Activated CD8-positive, alpha-beta memory T cell treated with anti-CD3 and anti-CD28 coated beads for 48 hours (primary cell): ENCODE measurements at places on chromosomes 7 and 10.

DNA sequence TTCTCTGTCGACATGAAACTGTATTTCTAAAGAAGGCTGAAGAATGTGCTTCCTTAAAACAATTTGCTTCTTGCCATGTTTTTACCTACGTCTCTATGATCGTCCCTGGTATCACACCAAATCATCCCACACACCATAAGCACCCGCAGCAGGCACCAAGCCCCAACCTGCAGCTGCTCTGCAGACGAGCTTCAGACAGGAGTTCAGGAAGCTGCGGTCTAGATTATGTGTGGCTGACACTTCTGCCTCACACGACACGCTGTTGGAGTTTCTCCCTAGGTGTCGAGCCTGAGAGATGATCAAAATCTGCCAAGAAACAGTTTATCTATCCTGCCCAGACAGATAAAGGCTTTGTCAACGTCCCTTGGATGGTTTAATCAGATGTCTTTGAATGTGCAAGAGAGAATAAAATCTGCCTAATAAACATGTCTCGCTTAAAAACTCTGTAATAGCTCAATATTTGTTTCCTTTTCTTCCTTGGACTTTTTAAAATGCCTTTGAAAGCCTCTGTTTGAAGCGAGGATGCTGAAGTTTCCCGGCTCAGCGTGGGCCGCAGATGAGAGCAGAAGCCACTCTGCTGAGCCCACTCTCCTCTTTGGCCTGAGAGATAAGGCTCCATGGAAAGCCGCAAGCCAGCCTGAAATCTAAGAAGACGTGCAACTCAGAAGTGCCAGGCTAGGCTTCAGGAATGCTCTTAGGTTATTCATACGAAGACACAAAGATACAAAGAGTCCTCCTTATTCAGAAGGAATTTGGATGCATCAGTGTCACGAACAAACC lies 158.3 kb upstream of the PFKP start:
- no peak for DNase-seq

DNA sequence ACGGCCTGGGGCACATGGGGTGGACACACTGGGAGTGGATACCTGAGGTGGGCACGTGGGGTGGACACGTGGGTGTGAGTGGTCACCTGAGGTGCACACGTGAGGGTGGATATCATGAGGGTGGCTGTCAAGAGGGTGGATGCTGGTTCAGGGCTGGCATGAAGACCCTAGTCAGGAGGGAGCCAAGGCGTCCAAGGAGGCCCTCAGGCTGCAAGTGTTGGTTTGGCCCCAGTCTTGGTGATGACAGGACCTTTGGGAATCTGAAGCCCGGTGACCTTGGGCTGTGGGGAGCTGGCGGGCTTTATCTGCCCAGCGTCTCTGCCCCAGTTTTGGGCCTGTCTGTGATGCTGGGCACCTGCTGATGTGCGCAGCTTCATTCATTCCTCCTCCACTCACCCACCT lies 24.9 kb upstream of the PFKFB3 start:
- DNase-seq: no peak

DNA sequence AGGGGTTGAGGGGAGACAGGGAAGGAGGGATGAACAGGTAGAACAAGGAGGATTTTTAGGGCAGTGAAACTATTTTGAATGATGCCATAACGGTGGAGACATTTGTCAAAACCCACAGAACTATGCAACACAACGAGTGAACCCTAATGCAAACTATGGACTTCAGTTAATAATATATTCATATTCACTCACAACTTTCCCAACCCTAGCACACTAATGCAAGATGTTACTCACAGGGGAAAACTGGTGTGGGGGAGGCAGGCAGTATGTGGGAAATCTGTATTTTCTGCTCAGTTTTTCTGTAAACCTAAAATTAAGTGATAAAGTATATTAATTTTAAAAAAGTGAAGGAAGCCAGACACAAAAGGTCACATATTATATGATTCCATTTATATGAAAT lies 17.3 kb downstream of the GNA12 start:
- DNase-seq: no peak

DNA sequence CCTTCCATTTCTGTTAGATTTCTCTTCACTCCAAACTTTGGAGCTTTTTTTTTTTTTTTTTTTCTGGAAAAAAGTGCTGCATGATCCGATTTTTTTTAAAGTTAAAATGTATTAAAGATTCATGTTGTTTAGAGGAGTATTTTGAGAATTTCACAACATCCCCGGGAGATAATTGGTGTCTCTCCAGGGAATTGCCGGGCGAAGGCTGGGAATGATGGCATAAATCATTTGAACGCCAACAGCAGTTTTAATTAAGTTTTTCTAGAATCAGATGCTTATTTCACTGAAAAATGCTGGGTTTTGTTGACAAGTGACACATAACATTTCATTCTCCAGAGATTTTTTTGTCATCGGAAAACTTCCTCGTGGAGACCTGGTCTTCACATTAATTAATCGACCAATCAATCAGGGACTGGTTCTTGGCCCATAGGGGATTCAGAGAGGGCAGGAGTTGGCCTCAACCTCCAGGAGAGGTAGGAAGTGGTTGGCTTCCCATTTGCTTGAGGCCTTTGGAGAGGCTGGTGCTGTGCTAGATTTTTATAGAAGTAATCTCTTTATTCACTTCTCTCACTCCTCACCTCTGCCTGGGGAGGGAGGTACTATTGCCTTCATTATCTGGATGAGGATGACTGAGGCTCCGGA lies 439.4 kb downstream of the TYW1 start:
- DNase-seq: no peak

DNA sequence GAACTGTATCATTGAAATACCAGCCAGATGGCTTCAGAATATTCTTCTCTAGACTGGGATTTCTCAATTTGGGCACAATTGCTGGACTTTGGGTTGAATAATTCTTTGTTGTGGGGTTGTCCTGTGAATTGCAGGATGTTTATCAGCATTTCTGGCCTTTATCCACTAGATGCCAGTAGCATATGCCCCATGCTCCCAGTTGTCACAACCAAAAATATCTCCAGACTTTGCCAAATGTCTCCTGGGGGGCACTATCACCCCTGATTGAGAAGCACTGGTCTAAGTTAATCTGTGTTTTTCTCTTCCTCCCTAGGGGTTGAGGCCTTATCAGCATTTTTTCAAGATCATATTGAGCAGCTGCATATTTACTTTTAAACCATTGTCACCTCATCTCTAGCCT lies 204.9 kb upstream of the SP8 start:
- no peak for DNase-seq

DNA sequence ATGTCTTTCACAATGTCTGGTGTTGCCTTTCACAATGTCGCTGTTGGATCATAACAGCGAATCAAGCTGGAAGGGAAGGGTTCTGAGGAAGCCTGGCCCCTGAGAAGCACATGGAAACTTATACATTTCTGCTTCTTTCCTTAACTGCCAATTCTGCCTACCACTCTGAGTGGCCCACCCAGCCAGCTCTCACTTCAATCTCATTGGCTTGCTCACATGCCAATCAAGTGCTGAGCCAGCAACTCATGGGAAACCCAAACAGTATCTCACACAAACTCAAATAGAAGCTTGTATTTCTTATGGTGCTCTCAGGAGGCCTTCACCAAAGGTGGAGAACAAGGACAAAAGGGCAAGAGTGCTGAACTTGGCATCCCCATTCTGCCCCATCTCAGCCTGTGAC lies 117.4 kb upstream of the GPR26 start:
- no peak for DNase-seq

DNA sequence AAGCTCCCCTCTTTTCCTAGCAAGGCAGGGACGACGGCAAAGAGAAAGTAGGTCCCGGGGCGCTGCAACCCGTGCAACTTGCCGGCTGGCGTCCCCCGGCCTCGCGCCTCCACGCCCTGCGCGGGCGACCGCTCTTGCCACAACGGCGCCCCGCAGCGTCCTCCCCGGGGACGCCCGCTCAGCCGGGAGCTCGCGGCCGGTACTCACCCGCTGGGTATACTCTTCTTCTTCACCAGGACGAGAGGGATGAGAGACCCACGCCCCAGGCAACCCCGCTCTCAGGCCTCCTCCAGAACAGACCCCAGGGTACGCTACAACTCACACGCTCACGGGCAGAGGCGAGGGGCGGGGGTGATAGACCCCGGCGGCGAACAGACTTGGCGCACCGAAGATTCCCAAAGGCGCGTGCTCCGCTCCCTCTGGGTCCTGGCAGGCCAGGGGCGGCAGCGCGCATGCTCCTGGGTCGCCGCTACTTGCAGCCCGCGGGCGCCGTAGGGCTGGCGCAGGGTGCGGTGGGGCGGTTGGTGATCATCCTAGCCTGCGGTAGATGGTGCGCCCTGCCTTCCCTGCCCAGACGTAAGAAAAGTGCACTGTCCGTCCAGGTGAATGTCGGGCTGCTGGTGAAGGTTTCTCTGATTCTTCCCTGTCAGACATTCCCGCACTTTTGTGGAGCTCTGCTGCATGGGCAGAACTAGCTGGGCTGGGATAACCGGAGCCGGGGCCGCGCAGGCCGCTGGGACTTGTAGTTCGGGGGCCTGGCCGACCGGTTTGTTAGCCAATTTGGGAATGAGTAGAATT lies at the start of gene CC2D2B:
CC2D2B (plus strand) TSS at position 520 of the 798 bp plus-strand sequence. CDS start 3,349 bp downstream, outside the sequence.
- peak; percentile 37 for DNase-seq

DNA sequence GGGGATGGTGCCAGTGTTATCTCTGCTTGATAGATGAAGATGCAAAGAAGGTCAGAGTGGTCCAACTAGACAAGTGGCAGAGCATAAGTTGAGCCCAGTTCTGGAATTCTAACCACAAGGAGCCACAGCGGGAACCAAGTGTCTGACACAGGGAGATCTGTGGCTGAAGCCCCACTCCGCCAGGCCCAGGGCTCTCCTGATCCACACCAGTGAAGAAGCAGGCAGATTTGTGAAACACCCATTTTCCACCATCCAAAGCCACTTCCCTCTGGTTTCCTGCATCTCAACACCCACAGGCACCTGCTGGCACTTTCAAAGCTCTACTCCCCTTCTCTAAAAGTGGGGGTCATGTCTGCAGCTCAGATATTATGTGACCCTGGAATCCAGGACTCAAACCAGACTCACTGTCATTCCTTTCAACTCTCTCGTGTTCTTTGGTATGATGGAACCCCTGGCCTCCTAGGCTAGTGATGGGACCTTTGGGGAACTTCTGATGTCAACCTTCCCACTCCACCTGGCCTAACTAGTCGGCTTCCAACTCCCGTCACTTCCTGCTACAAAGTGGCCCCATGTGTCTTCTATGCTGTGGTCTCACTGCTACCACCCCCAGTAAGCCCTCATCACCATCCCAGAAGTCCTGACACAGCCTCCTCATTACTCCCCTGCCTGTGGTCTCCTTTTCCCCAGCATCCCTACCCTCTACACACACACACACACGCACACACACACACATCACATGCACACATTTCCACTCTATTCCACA lies 177.6 kb downstream of the GRID1 start:
- no peak for DNase-seq

DNA sequence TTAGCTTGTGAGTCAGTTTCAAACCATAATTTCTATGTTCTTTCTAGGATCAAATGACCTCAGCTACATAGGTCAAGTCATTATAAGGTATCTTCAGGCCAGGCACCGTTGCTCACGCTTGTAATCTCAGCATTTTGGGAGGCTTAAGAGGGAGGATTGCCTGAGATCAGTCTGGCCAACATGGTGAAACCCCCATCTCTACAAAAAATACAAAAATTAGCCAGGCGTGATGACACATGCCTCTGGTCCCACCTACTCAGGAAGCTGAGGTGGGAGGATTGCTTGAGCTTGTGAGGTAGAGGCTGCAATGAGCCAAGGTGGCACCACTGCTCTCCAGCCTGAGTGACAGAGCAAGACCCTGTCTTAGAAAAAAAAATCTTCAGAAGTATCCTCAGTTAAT lies 362.3 kb downstream of the GATA3 start:
- DNase-seq: no peak
